Tibial nerve (tissue), 4 donors: ENCODE measurements at places on chromosomes 2 and 18. TPM values are rescaled to one million over a fixed set of nuclear protein-coding genes. Genes with fewer than 3 reads are reported as not detected.

DNA sequence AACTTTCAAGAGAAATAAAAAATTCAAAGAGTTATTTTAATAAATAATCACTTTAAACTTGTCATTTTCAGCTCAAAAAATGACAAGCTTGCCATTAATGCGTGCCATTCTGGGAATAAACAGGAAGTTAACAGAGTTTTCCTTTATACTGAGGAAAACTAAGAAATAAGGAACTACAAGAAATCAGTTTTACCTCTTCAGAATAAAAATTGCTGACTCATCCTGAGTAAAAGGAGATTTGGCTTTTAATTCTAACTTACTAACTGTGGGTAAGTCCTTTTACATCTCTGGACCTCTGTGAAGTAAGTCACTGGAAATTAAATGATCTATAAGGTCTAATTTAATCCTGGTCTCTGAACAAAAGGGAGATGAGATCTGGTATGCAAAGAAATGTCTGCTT, 16.1 kb downstream of the CEBPZ start:
- H3K4me3 ChIP-seq, result no peak overlapping the region
- DNase-seq, result no peak
- H3K27ac ChIP-seq, result no peak overlapping the region
- H3K36me3 ChIP-seq, result peaks cover 9% of the 10 kb centered on the region

- no peaks in the 10 kb centered on the region for H3K27me3 ChIP-seq
- H3K4me1 ChIP-seq, result no peaks in the 10 kb centered on the region
- no peak for DNase-seq
- no peak overlapping the region for H3K4me3 ChIP-seq
- no peaks in the 10 kb centered on the region for H3K36me3 ChIP-seq
Measured at GRCh38 chr2:189391201-189391600, 50.1 kb upstream of the WDR75 start.

- no peaks in the 10 kb centered on the region for H3K27me3 ChIP-seq
- H3K36me3 ChIP-seq, result no peaks in the 10 kb centered on the region
- DNase-seq, result no peak
- H3K4me3 ChIP-seq, result no peak overlapping the region
Measured at GRCh38 chr2:103161456-103162289, 399.8 kb downstream of the TMEM182 start.

Gene CPS1
- total RNA-seq, result 8.2 TPM

Gene MREG
- total RNA-seq, result 2.9 TPM

GRCh38 chr2:205556841-205557539, 125.3 kb upstream of the NRP2 start:
- no peak overlapping the region for H3K27ac ChIP-seq
- no peaks in the 10 kb centered on the region for H3K27me3 ChIP-seq
- H3K4me1 ChIP-seq, result no peaks in the 10 kb centered on the region
- no peaks in the 10 kb centered on the region for H3K36me3 ChIP-seq
- H3K4me3 ChIP-seq, result no peak overlapping the region

DNA sequence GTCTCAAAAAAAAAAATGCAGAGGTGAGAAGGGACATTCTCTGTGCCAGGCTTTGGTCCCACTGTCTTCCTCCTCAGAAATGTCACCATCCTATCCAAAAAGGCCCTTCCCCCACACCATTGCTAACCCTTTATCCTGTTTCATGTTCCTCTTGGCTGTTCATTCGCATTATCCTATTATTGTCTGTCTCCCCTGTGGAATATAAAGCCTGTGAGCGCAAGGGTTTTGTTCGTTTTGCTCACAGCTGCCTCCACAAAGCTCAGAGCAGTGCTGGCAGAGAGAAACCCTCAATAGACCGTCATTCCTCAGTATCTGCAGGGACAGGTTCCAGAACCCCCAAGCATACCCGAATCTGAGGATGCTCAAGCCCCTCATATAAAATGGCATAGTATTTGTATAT, 91.8 kb downstream of the LOXHD1 start:
- H3K36me3 ChIP-seq, result no peaks in the 10 kb centered on the region
- no peak for DNase-seq
- H3K4me3 ChIP-seq, result no peak overlapping the region
- H3K27me3 ChIP-seq, result no peaks in the 10 kb centered on the region

Gene KCNS3
- total RNA-seq, result 12.2 TPM

DNA sequence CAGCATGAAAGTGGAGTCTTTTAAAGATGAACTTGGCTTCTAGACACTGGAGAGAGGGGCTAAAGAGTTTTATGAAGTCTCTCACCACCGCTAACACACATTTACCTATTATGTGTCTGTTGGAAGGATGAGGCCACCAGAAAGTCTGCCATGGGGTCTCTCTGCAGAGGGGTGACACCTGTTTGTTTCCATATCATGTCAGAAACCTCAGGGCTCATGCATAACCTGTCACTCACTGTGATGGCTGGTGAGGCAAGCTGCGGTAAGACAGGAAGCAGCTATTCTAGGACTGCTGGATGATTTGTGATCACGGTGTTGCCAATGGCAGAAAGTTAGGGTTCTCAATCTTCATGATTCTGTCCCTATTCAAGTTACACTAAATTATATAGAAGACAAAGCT, 60.8 kb upstream of the DNMT3A start:
- no peak overlapping the region for H3K27ac ChIP-seq
- H3K36me3 ChIP-seq, result no peaks in the 10 kb centered on the region
- no peaks in the 10 kb centered on the region for H3K27me3 ChIP-seq
- no peak overlapping the region for H3K4me3 ChIP-seq
- H3K4me1 ChIP-seq, result no peaks in the 10 kb centered on the region

DNA sequence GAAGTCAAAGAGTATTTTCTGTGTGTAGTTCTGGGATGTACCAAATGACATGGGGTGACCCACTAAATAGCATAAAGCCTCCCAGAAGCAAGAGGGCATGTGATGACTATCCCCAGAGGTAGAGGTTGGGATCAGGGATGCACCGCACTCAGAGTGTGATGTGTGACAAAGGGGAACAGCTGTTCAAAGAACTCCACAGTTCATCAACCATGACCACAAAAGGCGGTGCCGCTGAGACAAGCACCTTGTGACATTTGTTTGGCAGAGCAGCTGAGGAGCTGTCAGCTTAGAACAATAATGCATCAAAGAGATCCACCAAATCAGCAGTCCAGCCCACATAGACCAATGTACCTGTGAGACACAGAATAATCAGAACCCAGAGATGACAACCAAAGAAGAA, 81.3 kb downstream of the VWC2L start:
- no peaks in the 10 kb centered on the region for H3K36me3 ChIP-seq
- no peak overlapping the region for H3K4me3 ChIP-seq
- H3K27me3 ChIP-seq, result no peaks in the 10 kb centered on the region
- DNase-seq, result no peak
- H3K27ac ChIP-seq, result no peak overlapping the region

GRCh38 chr2:228102949-228103348, 78.5 kb downstream of the SPHKAP start:
- no peaks in the 10 kb centered on the region for H3K4me1 ChIP-seq
- no peak overlapping the region for H3K4me3 ChIP-seq
- DNase-seq, result no peak
- H3K27me3 ChIP-seq, result no peaks in the 10 kb centered on the region
- no peaks in the 10 kb centered on the region for H3K36me3 ChIP-seq
- no peak overlapping the region for H3K27ac ChIP-seq

DNA sequence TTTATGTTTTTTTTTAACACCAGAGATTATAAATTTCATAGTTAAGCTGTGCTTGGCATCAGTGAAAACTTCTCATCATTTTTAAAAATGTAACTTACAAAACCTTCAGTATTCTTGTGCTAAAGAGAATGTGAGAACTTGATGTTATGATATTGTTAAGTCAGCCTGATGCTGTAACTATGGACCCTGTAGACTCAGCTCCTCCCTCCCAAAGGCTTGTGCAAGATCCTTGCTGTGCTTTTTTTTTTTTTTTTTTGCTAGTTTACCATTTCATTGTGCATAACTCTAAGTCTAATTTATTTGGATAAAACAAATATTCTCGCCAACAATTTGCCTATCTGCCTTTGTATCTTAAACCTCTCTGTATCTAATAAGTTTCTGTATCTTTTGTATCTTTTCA, 12.9 kb upstream of the TFPI start:
- no peak overlapping the region for H3K4me3 ChIP-seq
- H3K27me3 ChIP-seq, result no peaks in the 10 kb centered on the region
- no peaks in the 10 kb centered on the region for H3K4me1 ChIP-seq
- H3K27ac ChIP-seq, result no peak overlapping the region
- H3K36me3 ChIP-seq, result no peaks in the 10 kb centered on the region

- H3K36me3 ChIP-seq, result no peaks in the 10 kb centered on the region
- H3K4me1 ChIP-seq, result no peaks in the 10 kb centered on the region
- H3K27me3 ChIP-seq, result no peaks in the 10 kb centered on the region
- H3K27ac ChIP-seq, result no peak overlapping the region
Measured at GRCh38 chr2:170163411-170164065, 14.4 kb upstream of the MYO3B start.

Gene CRYBA2
- total RNA-seq, result not detected

- H3K36me3 ChIP-seq, result peaks cover 18% of the 10 kb centered on the region
- H3K4me3 ChIP-seq, result no peak overlapping the region
- no peaks in the 10 kb centered on the region for H3K4me1 ChIP-seq
- H3K27me3 ChIP-seq, result no peaks in the 10 kb centered on the region
Measured at GRCh38 chr18:9535430-9535991, 60.2 kb downstream of the RALBP1 start.

GRCh38 chr2:198901894-198902293, 555.8 kb downstream of the SATB2 start:
- no peaks in the 10 kb centered on the region for H3K4me1 ChIP-seq
- H3K4me3 ChIP-seq, result no peak overlapping the region
- no peaks in the 10 kb centered on the region for H3K27me3 ChIP-seq
- no peak overlapping the region for H3K27ac ChIP-seq
- no peaks in the 10 kb centered on the region for H3K36me3 ChIP-seq

DNA sequence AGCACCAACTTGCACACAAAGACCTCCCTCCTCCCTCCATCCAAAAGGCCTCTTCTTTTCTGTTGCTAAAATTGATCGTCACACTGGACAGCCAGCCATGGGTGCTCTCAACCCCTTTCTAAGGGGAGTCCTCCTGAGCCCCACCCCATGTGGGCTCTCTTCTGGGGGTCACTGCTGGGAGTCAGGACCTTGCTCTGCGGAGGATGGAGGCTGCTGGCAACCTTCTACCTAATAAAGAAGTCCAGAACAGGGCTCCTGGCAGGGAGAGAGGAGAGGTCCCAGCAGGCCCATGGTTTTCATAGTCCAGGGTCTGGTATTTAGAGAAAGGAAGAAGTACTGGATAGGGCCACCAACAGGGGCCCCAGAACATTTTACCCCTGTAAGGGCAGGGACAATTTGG, 67.6 kb upstream of the OTOS start:
- DNase-seq, result no peak
- no peaks in the 10 kb centered on the region for H3K36me3 ChIP-seq
- no peaks in the 10 kb centered on the region for H3K4me1 ChIP-seq
- peaks cover 16% of the 10 kb centered on the region for H3K27me3 ChIP-seq

GRCh38 chr2:222499226-222499625, 74.9 kb downstream of the SGPP2 start:
- no peaks in the 10 kb centered on the region for H3K27me3 ChIP-seq
- H3K27ac ChIP-seq, result no peak overlapping the region
- H3K4me1 ChIP-seq, result no peaks in the 10 kb centered on the region
- H3K4me3 ChIP-seq, result no peak overlapping the region

DNA sequence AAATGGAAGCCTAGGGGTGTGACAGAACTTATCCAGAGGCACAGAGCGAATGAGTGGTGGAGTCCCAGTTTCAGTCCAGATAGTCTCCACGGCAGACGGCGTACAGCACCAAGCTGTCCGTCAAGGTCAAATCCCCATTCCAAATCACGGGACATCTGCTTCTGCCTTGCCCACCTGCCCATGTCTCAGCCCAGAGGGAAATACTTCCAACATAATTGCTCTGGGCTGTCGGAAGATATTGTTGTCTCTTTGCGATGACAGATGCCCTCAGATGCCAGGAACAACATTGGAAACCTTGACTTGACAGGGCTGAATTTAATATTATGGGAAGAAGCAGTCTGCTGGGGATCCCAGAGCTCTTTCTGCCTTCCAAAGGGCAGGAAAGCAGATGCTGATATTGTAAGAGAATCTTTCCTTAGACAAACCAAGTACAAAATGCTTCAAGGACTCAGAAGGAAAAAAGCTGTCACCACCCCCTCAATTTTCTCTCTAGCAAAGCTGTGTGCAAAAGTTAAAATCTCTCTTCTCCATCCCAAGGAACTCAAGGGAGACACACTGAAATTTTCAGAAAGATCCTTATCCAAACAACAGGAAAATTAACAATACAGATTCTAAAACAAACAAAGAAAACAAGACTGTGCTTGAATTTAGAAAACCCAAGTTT, 364.0 kb downstream of the LRATD1 start:
- H3K27ac ChIP-seq, result no peak overlapping the region
- DNase-seq, result no peak
- no peaks in the 10 kb centered on the region for H3K4me1 ChIP-seq
- no peaks in the 10 kb centered on the region for H3K27me3 ChIP-seq

GRCh38 chr2:153532140-153532539, 53.6 kb upstream of the RPRM start:
- H3K4me3 ChIP-seq, result no peak overlapping the region
- no peaks in the 10 kb centered on the region for H3K36me3 ChIP-seq

DNA sequence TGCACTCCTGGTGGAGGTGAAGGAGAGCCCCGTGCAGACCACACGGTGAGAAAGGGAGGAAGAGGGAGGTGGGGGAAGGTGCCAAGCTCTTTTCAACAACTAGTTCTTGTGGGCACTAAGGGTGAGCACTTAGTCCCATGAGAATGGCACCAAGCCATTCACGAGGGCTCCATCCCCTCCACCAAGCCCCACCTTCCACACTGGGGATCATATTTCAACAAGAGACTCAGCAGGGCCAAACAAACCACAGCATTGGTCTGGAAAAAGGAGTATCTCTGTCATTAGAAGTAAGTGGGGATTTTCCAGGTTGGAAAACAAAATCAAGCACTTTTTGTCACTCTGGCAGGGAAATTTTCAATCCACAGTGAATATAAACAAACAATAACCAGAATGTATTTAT, 38.4 kb downstream of the ZAP70 start:
- no peaks in the 10 kb centered on the region for H3K36me3 ChIP-seq
- no peaks in the 10 kb centered on the region for H3K4me1 ChIP-seq

DNA sequence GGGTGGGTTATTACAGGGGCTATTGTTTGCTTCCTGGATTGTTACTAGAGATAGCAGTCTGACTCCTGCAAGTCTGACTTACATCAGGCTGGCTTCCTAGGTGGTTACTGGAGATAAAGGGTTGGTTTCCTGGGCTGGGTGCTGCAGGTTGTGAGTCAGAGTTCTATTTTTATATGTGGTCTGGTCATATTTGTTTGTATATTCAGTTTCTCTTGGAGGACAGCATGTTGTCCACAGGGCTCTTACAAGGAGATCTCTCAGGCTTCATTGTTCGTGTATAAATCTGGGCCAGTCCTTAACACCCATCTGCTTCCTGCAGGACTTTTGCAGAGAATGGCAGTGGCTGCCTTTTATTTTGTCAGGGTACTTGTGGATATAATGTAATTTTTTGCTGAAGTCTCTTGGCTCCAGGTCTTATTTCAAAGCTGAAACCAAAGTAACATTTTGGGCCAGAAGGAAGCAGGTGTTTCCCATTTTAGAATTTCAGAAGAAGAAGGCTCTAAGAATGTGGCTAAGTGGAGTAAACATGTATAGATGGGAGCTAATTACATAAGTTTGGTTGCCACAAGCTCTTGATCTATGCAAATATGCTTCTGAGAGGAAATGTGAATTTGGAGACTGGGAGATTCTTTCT, 65.9 kb upstream of the SLC16A14 start:
- H3K36me3 ChIP-seq, result no peaks in the 10 kb centered on the region
- peaks cover 1% of the 10 kb centered on the region for H3K4me1 ChIP-seq
- H3K4me3 ChIP-seq, result no peak overlapping the region
- DNase-seq, result no peak
- H3K27ac ChIP-seq, result no peak overlapping the region
- H3K27me3 ChIP-seq, result no peaks in the 10 kb centered on the region
